ENCODE measurements at places on chromosomes 5 and 9. TPM values are rescaled to one million over a fixed set of nuclear protein-coding genes. Genes with fewer than 3 reads are reported as not detected.

Gene IFNA2
- not detected for total RNA-seq

Gene P4HA2
- total RNA-seq, result 44.9 TPM

Gene ECM2
- total RNA-seq, result not detected

Gene NTRK2
- 1.6 TPM for total RNA-seq

Gene PCDHB9
- total RNA-seq, result not detected

Gene TMC1
- total RNA-seq, result not detected

Gene PCDHA9
- total RNA-seq, result not detected

Gene PCDHA11
- total RNA-seq, result not detected

Gene GABRA6
- not detected for total RNA-seq

Gene MTX3
- 18.0 TPM for total RNA-seq

Gene SH3RF2
- 0.57 TPM for total RNA-seq

Gene PPP3R2
- not detected for total RNA-seq

Gene PGM5
- not detected for total RNA-seq

Gene FCHO2
- 1.6 TPM for total RNA-seq

Gene KIF12
- total RNA-seq, result not detected

Gene ACTBL2
- total RNA-seq, result not detected

Gene ITGA2
- total RNA-seq, result 1.5 TPM

Gene ZNF618
- 0.25 TPM for total RNA-seq

Gene CIZ1
- total RNA-seq, result 150 TPM
